ENCODE measurements at places on chromosomes 2 and 18. TPM values are rescaled to one million over a fixed set of nuclear protein-coding genes. Genes with fewer than 3 reads are reported as not detected.

- DNase-seq, result no peak
- no peak overlapping the region for H3K27ac ChIP-seq
- H3K4me3 ChIP-seq, result no peak overlapping the region
- H3K36me3 ChIP-seq, result no peaks in the 10 kb centered on the region
- no peaks in the 10 kb centered on the region for H3K27me3 ChIP-seq
Observed at GRCh38 chr18:4807604-4808293, 352.6 kb upstream of the DLGAP1 start.

- no peaks in the 10 kb centered on the region for H3K4me1 ChIP-seq
- no peak overlapping the region for H3K4me3 ChIP-seq
- H3K36me3 ChIP-seq, result no peaks in the 10 kb centered on the region
- DNase-seq, result no peak
- no peaks in the 10 kb centered on the region for H3K27me3 ChIP-seq
- H3K27ac ChIP-seq, result no peak overlapping the region
Observed at GRCh38 chr2:142041105-142041504, 89.7 kb downstream of the LRP1B start.

DNA sequence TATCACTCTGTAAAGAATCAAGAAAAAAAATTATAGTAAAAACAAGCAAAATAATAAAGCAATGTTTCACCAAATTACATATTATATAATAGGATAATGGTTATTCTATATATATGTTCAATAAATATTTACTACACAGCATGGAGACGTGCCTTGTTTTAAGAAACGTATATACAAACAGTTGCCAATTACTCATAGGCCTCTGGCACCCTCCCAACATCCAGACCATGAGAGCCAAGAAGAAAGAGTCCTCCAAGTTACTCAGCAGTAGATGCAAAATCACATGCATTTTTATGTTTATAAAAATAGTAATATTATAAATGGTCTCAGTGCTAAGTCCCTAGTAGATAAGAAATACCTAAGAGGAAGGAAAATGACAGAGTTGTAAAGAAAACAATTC lies 64.8 kb downstream of the REV1 start:
- H3K27ac ChIP-seq, result no peak overlapping the region
- H3K27me3 ChIP-seq, result no peaks in the 10 kb centered on the region
- H3K4me3 ChIP-seq, result no peak overlapping the region
- peaks cover 32% of the 10 kb centered on the region for H3K36me3 ChIP-seq
- no peak for DNase-seq
- H3K4me1 ChIP-seq, result no peaks in the 10 kb centered on the region

DNA sequence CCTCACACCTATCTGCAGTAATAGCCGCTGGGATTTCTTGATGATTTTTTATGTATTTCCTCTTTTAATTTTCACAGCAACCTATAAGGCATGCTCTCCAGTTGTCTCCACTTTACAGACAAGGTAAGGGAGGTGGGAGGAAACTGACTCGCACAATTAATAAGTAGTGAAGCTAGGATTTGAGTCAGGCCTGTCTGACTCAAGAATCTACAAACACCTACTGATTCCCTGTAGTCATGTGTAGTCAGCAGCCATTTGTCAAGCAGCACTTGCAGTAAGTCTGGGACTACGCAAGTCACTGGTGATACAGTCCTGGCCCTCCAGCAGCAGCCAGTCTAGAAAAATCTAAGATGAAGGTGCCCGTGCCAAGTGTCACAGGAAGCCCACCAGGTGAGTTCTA lies 193.6 kb upstream of the PKDCC start:
- H3K4me3 ChIP-seq, result no peak overlapping the region
- DNase-seq, result no peak
- no peaks in the 10 kb centered on the region for H3K27me3 ChIP-seq

- H3K4me1 ChIP-seq, result peaks cover 16% of the 10 kb centered on the region
- DNase-seq, result no peak
- peaks cover 36% of the 10 kb centered on the region for H3K27me3 ChIP-seq
- no peak within 1 kb of the TSS for H3K27ac ChIP-seq
- no peaks in the 10 kb centered on the region for H3K36me3 ChIP-seq
Observed at GRCh38 chr2:152098496-152099366, at the start of gene CACNB4. Gene CACNB4, minus strand, starts transcription at chr2:152099044.

DNA sequence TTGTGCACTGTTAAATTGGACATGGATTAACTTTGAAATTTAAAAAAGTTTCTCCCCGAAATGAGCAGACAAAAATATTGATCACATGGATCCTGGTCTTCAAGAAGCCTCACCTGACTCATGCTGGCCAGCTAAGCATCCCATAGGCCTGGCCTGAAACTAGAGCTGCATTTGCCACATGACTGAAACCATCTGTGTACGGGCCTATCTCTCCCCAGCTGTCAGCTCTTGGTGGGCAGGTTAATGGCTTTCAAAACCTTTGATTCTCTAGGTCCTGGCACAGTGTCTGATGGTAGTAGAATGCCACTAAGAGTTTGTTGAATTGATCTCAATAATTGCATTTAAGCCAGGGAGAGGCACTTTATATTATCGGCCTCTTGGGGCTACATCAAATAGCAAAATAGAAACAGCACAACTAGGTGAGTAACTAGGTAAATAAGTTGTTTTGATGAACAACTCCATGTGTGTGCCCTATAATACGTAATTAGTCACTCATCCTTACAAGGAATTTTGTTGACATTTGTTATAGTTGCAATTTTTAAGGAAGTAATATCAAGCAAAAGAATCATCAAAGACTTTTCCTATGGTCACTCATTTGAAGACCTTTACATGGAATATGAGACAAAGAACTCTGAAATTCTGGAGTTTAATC lies 251.1 kb downstream of the SP3 start:
- H3K36me3 ChIP-seq, result no peaks in the 10 kb centered on the region
- no peak for DNase-seq
- H3K4me3 ChIP-seq, result no peak overlapping the region
- H3K27me3 ChIP-seq, result no peaks in the 10 kb centered on the region

- H3K27me3 ChIP-seq, result no peaks in the 10 kb centered on the region
- no peaks in the 10 kb centered on the region for H3K36me3 ChIP-seq
- no peak for DNase-seq
- no peak overlapping the region for H3K27ac ChIP-seq
Observed at GRCh38 chr18:73962256-73962655, 185.4 kb downstream of the FBXO15 start.

DNA sequence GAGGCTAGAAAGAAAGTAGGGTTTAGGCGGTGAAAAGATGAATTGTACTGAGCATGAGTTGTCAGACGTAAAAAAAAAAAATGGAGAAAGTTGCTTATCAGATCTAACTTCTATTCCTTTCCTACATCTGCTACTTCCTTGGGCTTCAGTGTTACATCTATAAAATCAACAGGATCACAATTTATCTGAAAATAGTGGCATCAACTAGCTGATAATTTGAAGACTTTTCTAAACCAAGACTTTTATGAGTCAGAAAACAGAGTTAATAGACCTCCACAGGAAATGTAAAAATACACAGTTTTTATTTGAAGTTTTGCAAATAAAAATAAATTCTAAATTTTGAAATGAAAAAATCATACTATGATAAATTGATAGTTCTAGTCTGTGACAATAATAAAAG lies 399.8 kb downstream of the GRB14 start:
- no peaks in the 10 kb centered on the region for H3K4me1 ChIP-seq
- no peaks in the 10 kb centered on the region for H3K27me3 ChIP-seq
- DNase-seq, result no peak
- no peak overlapping the region for H3K27ac ChIP-seq

DNA sequence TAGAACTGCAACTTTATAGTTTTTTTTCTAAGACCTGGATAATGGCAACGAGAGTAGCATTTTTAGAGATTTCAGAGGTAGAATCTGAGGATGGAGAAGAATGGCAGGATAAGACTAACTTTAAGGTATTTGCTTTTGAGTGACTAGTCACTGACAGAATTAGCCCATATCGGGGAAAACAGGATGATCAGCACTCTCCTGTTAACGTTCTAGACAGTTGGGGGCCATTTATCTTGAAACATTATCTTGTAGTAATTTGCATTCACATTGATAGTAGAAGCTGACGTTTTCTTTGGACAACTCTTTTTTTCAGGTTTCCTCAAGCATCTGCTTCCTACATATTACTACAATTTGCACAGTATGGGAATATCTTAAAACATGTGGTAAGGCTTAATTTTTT lies 32.9 kb downstream of the NUP35 start:
- H3K4me1 ChIP-seq, result no peaks in the 10 kb centered on the region
- H3K36me3 ChIP-seq, result peaks cover 4% of the 10 kb centered on the region
- no peak for DNase-seq
- no peak overlapping the region for H3K4me3 ChIP-seq
- no peak overlapping the region for H3K27ac ChIP-seq

DNA sequence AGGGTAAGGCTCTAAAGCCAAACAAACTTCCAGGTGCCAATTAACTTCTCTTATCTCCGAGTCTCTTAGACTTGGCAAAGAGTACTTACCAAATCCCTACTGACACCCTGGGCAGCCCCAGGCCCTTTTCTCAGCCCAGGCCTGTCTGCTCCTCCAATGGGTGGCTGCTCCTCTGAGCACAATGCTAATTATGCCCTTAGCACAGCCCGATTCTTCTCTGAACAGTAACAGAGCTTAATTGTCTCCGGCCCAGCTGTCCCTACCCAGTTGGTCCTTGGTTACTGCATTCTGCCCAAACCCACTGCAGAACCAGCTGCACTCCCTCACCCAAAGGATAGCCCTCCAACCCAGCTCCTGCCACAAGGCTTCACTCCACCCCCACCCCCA lies 110.3 kb downstream of the SMAD7 start:
- no peaks in the 10 kb centered on the region for H3K36me3 ChIP-seq
- H3K27ac ChIP-seq, result no peak overlapping the region
- peaks cover 97% of the 10 kb centered on the region for H3K4me1 ChIP-seq
- H3K4me3 ChIP-seq, result no peak overlapping the region
- no peak for DNase-seq

GRCh38 chr2:60440767-60441163 lies 112.7 kb downstream of the BCL11A start:
- DNase-seq, result no peak
- H3K27me3 ChIP-seq, result no peaks in the 10 kb centered on the region
- H3K4me3 ChIP-seq, result no peak overlapping the region
- H3K27ac ChIP-seq, result no peak overlapping the region

GRCh38 chr2:66578687-66579106 lies 143.8 kb downstream of the MEIS1 start:
- peaks cover 33% of the 10 kb centered on the region for H3K27me3 ChIP-seq
- H3K4me3 ChIP-seq, result no peak overlapping the region
- no peaks in the 10 kb centered on the region for H3K4me1 ChIP-seq
- no peaks in the 10 kb centered on the region for H3K36me3 ChIP-seq

- DNase-seq, result no peak
- no peaks in the 10 kb centered on the region for H3K4me1 ChIP-seq
- H3K27ac ChIP-seq, result no peak overlapping the region
- no peaks in the 10 kb centered on the region for H3K36me3 ChIP-seq
Observed at GRCh38 chr2:50720697-50721315, 311.1 kb downstream of the NRXN1 start.

- H3K4me3 ChIP-seq, result no peak overlapping the region
- no peak overlapping the region for H3K27ac ChIP-seq
- no peaks in the 10 kb centered on the region for H3K36me3 ChIP-seq
- H3K4me1 ChIP-seq, result no peaks in the 10 kb centered on the region
- DNase-seq, result no peak
- no peaks in the 10 kb centered on the region for H3K27me3 ChIP-seq
Observed at GRCh38 chr2:194020155-194020554, 1636.9 kb upstream of the SLC39A10 start.

DNA sequence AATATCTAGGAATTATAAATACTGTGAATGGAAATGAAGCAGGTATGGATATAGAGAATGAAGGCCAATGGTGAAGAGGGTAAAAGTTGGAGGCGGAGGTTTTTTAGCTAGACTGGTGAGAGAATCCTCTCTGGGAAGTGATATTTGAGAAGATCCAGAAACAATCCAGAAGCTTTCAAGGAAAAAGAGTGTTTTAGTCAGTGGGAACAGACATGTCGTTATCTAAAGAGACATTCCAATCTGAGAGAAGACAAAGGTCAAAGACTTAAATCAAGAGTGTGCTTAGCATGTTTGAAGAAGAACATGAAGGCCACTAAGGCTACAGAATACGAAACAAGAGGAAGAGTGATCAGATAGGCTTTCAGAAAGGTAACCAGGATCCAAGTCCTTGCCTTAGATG lies 211.0 kb downstream of the MBD5 start:
- H3K4me3 ChIP-seq, result no peak overlapping the region
- no peaks in the 10 kb centered on the region for H3K27me3 ChIP-seq
- H3K27ac ChIP-seq, result no peak overlapping the region
- DNase-seq, result no peak
- H3K36me3 ChIP-seq, result no peaks in the 10 kb centered on the region

GRCh38 chr18:3194947-3195612 lies 24.7 kb downstream of the MYOM1 start:
- no peak for DNase-seq
- no peak overlapping the region for H3K4me3 ChIP-seq
- no peak overlapping the region for H3K27ac ChIP-seq

- no peaks in the 10 kb centered on the region for H3K36me3 ChIP-seq
- H3K27ac ChIP-seq, result no peak overlapping the region
- no peak overlapping the region for H3K4me3 ChIP-seq
- H3K4me1 ChIP-seq, result no peaks in the 10 kb centered on the region
- no peak for DNase-seq
Observed at GRCh38 chr2:166057370-166058164, 70.3 kb downstream of the SCN1A start.

- H3K4me3 ChIP-seq, result no peak overlapping the region
- no peaks in the 10 kb centered on the region for H3K27me3 ChIP-seq
- H3K4me1 ChIP-seq, result no peaks in the 10 kb centered on the region
- no peak overlapping the region for H3K27ac ChIP-seq
- DNase-seq, result no peak
Observed at GRCh38 chr2:14828223-14828622, 195.7 kb downstream of the LRATD1 start.

DNA sequence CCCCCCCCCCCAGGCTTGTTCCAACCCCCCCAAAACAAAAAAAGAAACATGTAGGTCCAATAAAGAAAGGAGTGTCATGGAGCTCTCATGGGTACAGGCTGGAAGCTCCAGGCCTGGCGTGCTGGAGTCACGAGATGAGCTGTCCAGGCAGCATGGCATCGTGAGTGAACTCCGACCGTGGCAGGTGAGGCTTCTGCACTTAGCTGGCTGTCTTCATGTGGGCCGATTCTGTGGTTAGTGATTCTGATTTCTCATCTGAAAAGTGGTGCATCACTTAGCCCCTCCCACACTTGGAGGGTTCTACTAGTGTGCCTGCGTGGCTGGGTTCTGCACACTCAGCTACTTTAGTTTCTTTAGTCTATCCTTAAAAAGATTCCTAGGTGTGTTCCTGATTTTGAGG lies 126.4 kb upstream of the MGAT5 start:
- H3K36me3 ChIP-seq, result no peaks in the 10 kb centered on the region
- H3K27me3 ChIP-seq, result no peaks in the 10 kb centered on the region
- peak; percentile 39 for DNase-seq
- H3K4me1 ChIP-seq, result peaks cover 82% of the 10 kb centered on the region
- no peak overlapping the region for H3K4me3 ChIP-seq
- H3K27ac ChIP-seq, result no peak overlapping the region

ZNF513 gene
- total RNA-seq, result 20.1 TPM

UGT1A6 gene
- total RNA-seq, result not detected

MC5R gene
- not detected for total RNA-seq

ERBB4 gene
- not detected for total RNA-seq

FABP1 gene
- total RNA-seq, result not detected

NEURL3 gene
- total RNA-seq, result not detected

IRS1 gene
- total RNA-seq, result 2.4 TPM

CDK15 gene
- total RNA-seq, result not detected

SLC11A1 gene
- total RNA-seq, result 1.9 TPM

Measured in CD4-positive, alpha-beta memory T cell (primary cell).